Activated CD4-positive, alpha-beta T cell treated with anti-CD3 and anti-CD28 coated beads for 36 hours (primary cell): ENCODE measurements at places on chromosomes 4 and X. TPM values are rescaled to one million over a fixed set of nuclear protein-coding genes. Genes with fewer than 3 reads are reported as not detected.

Gene CDKL2
- 0.62 TPM for total RNA-seq

Gene NLRP2B
- not detected for total RNA-seq

DNA sequence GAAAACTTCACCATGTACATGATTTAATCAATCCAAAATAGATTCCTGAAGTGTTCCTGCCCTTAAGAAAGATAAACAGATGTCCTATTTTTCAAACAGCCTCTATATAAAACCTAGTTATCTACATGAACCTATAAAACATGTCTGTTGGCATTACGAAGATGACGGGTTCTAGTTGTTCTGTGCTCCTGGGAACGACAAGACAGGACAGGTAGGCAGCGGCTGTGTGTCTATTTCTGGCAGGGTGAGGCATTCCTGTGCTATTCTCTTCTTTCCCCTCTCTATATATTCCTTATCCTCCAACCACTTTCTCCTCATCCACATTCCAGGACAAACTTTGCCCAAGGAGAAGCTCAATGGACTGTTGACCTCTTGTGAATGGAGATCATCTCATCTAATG is 6.1 kb downstream of the FAT1 start:
- no peak overlapping the region for H3K27ac ChIP-seq
- no peak for DNase-seq
- no peak overlapping the region for H3K4me3 ChIP-seq
- H3K36me3 ChIP-seq, result no peaks in the 10 kb centered on the region
- peaks cover 15% of the 10 kb centered on the region for H3K27me3 ChIP-seq

GRCh38 chr4:186930024-186930423 is 206.4 kb upstream of the FAT1 start:
- no peak overlapping the region for H3K4me3 ChIP-seq
- no peaks in the 10 kb centered on the region for H3K36me3 ChIP-seq
- H3K27ac ChIP-seq, result no peak overlapping the region
- H3K27me3 ChIP-seq, result no peaks in the 10 kb centered on the region

DNA sequence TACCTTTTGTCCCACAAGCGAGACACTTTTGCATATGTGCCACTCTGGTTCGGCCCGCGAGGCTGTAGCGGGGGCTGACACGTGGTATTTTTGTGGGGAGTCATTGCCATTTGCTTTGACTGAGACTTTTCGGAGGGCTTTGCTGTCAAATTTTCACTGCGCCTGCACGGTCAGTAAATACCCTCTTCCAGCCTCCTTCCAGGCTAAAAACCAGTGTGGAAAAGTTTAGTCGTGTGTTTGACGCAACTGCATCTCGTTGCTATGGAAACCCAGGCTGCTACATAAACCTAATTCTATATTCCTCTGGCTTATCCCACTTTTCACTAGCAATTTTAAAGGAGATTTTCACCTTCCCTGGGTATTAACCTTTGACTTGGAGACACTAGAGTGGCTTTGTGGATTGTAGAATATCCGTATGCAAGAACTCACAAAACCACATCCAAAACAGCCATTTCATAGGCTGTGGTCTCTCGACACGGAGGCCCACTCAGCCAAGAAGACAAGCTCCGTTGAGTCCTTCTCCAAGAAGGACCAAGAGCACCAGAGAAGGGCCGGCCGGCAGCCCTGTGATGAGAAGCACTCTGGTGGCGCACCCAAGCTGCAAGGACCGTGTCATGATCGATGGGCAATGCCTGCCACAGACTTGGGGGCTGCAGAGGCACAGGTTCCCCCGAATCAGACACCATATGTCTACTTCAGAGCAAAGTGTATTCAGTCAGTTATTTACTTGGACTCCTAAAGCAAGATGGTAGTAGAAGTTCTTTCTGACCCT is 38.4 kb upstream of the ENPP6 start:
- no peak overlapping the region for H3K27ac ChIP-seq
- DNase-seq, result no peak
- peaks cover 10% of the 10 kb centered on the region for H3K4me1 ChIP-seq
- no peaks in the 10 kb centered on the region for H3K27me3 ChIP-seq
- no peaks in the 10 kb centered on the region for H3K36me3 ChIP-seq

- no peaks in the 10 kb centered on the region for H3K4me1 ChIP-seq
- H3K27me3 ChIP-seq, result no peaks in the 10 kb centered on the region
- DNase-seq, result no peak
Observed at GRCh38 chr4:94244829-94245185, 37.1 kb downstream of the SMARCAD1 start.

DNA sequence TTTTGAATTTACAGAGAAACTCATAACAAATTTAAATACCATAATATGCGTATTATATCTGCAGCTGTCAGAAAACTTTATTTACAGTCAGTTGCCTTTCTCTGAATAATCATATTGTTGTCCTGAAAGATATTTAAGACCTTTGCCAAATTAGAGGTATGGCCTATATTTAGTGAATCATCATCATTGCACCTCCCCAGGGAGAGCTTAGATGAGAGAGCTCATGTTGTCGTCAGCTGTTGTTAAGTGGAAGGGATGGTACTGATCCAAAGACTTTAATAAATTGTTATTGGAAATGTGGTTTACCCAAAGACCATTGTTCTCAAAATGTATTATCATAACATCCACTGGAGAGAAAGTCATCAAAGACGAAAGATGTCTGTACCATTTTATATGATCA is 128.6 kb downstream of the HTR2C start:
- no peaks in the 10 kb centered on the region for H3K36me3 ChIP-seq
- DNase-seq, result no peak
- no peaks in the 10 kb centered on the region for H3K4me1 ChIP-seq
- no peak overlapping the region for H3K27ac ChIP-seq
- H3K27me3 ChIP-seq, result no peaks in the 10 kb centered on the region

DNA sequence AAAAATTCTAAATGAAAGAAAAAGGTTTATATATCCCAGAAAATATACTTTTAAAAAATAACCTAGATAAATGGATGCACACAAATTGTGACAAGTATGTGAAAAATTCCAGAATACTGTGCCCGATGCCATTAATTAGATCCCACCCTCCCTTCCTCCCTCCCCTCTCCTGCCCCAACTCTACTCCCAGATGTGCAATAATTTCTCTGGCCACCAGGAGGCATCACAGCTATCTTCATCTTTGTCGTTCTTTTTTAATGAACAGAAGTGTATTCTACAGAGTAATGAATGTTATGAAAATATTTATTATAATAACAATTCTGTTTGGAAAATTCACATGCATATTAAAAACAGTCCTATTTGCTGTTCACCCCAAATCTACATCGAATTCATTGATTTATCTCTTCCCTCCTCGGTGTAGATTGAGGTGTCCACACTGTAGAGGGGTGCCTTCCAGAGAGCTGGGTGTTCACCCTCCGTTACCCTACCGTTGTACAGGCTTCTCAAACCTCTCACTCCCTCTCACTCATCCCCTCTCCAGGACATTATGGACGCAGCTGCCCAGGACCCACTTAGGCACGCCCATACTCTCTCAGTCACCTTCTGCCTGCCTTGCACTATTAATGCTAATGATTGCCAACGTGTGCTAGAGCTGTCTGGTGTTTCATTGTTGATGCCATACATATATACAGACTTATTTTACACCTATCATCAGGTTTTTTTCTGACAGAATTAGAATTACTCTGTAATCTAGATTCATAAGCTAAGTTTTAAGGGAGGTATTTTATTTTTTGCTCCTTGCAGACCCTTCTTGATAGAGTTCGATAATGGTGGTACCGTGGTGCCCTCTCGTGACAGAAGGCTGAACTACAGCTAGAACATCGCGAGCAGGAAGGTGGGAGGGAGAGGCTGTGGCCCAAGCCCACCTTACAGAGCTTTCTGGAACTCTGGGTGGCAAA is 14.1 kb downstream of the RAB40AL start:
- H3K27me3 ChIP-seq, result peaks cover 4% of the 10 kb centered on the region
- peak overlapping the region; percentile 59 for H3K4me3 ChIP-seq
- H3K36me3 ChIP-seq, result no peaks in the 10 kb centered on the region
- H3K27ac ChIP-seq, result no peak overlapping the region

- H3K27ac ChIP-seq, result no peak overlapping the region
- H3K36me3 ChIP-seq, result no peaks in the 10 kb centered on the region
- H3K4me1 ChIP-seq, result no peaks in the 10 kb centered on the region
- DNase-seq, result no peak
- no peak overlapping the region for H3K4me3 ChIP-seq
- H3K27me3 ChIP-seq, result peaks cover 8% of the 10 kb centered on the region
Observed at GRCh38 chr4:18389115-18389514, 367.6 kb upstream of the LCORL start.

DNA sequence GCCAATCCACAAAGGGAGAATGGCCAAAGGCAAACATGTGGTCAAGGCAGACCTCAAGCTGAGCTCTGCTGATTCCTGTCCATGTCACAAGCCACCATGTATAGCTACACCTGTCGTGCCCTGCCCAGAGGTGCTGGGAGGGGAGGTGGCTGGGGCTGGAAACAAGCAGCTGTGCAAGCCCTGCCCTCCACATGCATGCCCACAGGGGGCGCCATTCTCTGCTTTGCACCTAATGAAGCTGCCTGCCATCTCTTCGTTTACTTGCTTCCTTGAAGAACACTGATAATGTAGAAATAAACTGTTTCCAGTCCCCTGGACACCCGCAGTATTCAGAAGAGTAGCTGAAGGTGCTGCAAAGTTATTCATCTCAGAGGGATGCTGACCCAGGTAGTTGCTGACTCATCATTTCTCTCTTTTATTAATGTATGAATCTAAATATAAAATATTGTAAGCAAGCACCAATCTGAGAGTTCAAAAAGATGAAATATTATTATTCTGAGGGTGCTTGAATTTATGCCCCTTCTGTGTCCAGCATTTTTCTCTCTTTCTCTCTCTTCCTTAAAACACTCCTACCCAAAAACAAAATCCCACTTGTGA is 278.6 kb downstream of the ADGRA3 start:
- DNase-seq, result peak; percentile 71
- no peaks in the 10 kb centered on the region for H3K27me3 ChIP-seq
- no peaks in the 10 kb centered on the region for H3K4me1 ChIP-seq
- H3K27ac ChIP-seq, result no peak overlapping the region

- no peaks in the 10 kb centered on the region for H3K27me3 ChIP-seq
- H3K4me3 ChIP-seq, result no peak overlapping the region
- H3K36me3 ChIP-seq, result peaks cover 4% of the 10 kb centered on the region
- H3K4me1 ChIP-seq, result peaks cover 23% of the 10 kb centered on the region
- no peak for DNase-seq
Observed at GRCh38 chr4:152422817-152423320, 113.0 kb downstream of the FBXW7 start.

GRCh38 chr4:55866290-55866907 is 13.0 kb downstream of the EXOC1 start:
- H3K27ac ChIP-seq, result peak overlapping the region; percentile 24
- no peaks in the 10 kb centered on the region for H3K27me3 ChIP-seq
- H3K36me3 ChIP-seq, result peaks cover 29% of the 10 kb centered on the region
- H3K4me3 ChIP-seq, result no peak overlapping the region
- H3K4me1 ChIP-seq, result peaks cover 20% of the 10 kb centered on the region

- no peak overlapping the region for H3K4me3 ChIP-seq
- H3K27ac ChIP-seq, result no peak overlapping the region
- no peaks in the 10 kb centered on the region for H3K4me1 ChIP-seq
- H3K27me3 ChIP-seq, result peaks cover 6% of the 10 kb centered on the region
Observed at GRCh38 chr4:176261018-176261417, 8.0 kb downstream of the ASB5 start.
